Right kidney (tissue), 9 donors: ENCODE measurements at places on chromosomes 4 and X.
A peak's percentile ranks its signal among the peaks of the same experiment; 100 is the strongest.

- no peak for DNase-seq
These were observed 2.2 kb downstream of the GRIA2 start for GRCh38 chr4:157222771-157223160.

GRCh38 chrX:24515447-24515846, 50.4 kb downstream of the PDK3 start:
- no peak for DNase-seq

- DNase-seq: no peak
These were observed 42.8 kb downstream of the AREG start for GRCh38 chr4:74487771-74488170.

GRCh38 chr4:80471756-80472155, 136.2 kb downstream of the CFAP299 start:
- DNase-seq: peak; percentile 49

DNA sequence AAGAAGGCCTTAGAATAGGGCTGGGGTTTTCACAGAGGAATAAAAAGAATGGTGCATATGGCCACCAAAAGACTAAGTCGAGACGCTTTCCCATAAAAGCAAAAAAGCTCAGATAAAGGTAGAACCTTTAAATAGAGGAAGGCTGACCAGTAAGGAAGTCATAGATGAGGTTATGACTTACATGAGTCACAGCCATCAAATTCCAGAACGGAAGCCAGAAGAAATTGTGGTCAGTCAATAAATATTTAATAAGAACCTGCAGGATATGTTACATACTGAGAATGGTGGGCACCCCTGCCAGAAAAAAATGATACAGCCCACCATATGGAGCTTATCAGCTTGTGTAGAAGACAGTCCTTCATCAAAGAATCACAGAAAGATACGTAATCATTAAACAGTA, 120.1 kb downstream of the MANBA start:
- no peak for DNase-seq

DNA sequence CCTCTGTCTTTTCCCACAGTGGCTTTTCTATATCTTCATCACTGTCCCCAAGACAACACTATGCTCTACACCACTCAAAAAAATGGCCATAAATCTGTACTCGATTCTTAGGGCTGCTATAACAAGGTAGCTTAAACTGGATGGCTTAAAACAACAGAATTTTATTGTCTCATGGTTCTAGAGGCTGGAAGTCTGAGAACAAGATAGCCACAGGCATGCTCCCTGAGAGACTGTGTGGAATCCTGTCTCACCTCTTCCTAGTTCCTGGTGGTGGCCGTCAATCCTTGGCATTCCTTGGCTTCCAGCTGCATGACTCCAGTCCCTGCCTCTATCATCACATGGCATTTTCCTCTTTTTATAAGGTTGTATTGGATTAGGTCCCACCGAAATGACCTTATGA, 70.7 kb upstream of the DCLK2 start:
- DNase-seq: no peak

- no peak for DNase-seq
These were observed 371.4 kb downstream of the NLGN4X start for GRCh38 chrX:5857232-5857631.

- DNase-seq: no peak
These were observed 44.2 kb upstream of the TMEM131L start for GRCh38 chr4:153421941-153422340.

DNA sequence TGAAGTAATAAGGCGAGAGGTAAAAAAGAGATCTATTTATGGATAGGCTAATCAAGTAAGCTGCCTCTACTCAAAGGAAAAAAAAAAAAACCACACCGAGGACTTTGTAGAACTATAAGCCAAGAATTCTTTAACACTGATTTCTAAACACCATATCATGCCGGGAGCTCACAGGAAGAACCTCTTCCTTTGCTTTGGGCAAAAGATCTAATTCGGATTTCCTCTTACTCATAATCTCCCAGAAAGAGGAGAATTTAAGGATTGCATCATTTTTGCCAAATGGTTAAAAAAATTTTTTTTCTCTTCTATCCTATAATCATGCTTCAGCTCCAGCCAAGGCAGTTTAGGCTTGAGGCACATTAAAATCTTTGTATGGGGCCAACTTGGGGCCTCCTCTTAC, 95.5 kb downstream of the ZNF827 start:
- no peak for DNase-seq

DNA sequence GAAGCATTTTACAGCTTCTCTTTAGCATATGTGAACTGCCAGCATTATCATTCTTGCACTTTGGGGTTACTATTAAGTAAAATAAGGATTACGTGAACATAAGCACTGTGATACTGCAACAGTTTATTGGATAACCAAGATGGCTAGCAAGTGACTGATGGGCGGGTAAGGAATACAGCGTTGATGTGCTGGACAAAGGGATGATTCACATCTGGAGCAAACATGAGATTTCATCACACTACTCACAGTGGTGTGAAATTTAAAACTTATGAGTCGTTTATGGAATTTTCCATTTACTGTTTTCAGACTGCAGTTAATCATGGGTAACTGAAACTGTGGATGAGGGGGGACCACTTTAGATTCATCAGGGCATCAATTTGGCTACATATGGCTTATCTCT, 16.0 kb downstream of the NBDY start:
- DNase-seq: no peak

DNA sequence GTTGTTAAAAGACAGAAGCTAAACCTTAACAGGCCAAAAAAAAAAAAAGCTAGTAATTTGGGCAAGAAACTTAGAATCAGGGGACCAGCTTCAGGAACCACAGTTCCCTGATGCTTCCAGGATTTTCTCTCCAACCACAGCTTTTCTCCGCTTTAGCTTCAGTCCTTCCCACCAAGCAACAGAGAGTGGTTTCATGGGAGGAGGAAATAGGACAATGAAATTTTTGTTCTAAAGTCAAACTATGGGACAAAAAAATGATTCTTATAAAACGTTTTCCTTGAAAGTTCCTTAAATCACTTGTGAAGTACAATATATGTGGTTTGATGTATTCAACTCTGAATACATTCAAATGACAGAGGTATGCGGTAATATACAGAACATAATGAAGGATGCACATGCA, 71.0 kb upstream of the DHX15 start:
- no peak for DNase-seq

DNA sequence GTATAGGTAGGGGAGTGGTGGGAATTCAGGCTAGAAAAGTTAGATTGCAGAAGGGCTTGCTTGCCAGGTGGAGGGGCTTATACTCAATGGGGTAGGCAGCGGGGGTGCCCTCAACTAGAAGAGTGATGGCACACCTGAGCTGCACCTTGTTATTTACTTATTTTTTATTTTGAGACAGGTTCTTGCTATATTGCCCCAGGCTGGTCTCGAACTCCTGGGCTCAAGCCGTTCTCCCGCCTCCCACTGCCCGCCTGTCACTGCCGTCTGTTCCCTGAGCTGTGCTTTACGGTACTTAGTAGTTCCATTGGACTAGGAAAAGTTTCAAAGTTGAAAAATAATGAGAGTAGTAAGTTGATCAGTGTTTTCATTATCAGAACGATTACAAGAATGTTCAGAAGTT, 2.0 kb downstream of the ZFX start:
- no peak for DNase-seq

GRCh38 chr4:39763714-39764572, 66.0 kb downstream of the UBE2K start:
- DNase-seq: peak; percentile 9
